PC-3 (cell line): ENCODE measurements at places on chromosomes 12 and 14.

DNA sequence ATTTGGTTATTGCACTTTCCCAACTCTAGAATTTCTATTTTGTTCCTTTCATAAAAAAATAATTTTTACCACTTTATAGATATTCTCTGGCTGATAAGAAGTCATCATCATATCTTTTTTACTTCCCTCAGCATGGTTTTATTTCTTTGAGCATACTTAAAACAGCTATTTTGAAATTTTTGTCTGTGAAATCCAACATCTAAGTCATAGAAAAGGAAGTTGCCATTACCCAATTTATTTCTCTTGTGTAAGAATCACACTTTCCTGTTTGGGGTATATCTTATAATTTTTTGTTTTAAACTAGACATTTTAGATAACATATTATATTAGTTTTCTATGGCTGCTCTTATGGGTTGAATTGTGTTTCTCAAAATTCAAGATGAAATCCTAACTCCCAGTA, 400.2 kb upstream of the OR4E1 start:
- no peak for DNase-seq

DNA sequence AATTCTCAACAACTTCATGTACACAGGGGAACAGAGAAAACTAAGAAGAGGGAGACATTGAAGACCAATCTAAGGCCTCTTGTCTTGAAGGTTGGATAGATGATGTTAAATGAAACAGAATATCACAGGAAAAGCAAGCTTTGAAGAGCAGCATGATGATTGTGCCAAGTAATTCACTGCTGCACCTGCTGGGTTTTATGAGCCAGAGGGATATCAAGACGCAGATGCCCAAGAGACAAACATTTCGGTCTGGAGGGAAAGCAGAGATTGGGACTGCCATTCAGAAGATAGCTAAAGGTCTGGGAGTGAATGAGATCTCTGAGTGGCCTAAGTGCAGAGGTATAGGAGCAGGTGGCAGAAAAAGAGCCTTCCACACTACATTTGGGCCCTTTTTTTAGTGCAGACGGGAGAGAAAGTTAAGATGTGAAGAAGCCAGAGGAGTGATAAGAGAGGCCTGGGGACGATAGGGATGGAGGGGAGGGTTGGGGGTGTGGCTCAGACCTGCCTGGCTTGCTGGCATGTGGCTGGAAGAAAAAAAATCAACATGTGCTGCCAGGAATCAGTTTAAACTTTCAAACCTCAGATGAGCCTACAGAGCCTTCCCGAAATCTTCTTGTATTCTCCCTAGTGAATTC, 200.6 kb downstream of the AEBP2 start:
- DNase-seq = no peak

DNA sequence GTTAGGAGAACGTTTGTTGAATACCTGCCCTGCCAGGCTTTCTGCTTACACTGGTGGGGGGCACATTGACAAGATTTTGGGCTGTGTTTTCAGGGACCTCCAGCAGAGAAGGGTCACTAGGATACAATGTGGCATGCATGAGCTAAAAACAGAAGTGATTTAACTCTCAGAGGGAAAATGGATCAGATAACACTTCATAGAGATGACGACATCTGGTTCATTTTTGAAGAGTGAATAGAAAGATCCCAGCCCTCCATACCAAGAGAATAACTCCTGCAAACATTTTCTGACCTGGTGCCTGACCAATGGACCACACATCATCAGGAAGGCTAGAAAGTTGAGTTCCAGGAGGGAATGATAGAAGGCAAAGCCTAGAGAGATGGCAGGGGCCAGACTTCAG, 33.7 kb downstream of the CKB start:
- no peak for DNase-seq

DNA sequence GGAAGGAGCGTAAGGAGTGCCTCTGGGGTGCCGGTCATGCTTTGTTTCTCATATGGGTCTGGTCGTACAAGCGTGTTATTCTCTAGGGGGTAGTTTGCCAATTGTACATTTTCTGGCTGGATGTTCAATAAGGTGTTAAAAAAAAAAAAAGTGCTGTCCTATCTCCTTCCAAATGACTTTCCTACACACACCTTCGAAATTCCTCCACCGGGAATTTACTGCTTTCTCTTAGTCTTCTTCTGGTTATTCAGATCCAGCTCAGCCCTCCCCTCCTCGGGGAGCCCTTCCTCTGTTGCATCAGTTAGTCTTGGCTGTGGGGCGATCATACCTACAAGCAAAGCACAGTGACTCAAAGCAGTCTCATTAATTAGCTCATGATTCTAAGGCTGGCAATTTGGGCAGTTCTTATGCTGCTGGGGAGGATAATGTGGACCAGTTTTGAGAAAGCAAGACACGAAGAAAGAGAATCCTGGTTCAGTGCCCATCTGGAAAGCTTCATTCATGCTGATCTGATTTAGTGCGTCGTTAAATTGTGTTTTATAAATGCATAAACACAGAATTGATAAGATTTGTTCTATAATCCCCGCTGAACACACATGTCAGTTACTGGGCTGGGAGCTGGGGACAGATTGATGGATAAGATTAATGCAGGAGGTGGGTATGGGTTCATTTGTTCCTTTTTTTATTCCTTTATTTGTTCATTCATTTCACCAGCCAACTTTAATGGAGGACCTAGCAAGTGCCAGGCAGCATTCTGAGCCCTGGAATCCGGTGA, 9.2 kb upstream of the CLMN start:
- no peak for DNase-seq

DNA sequence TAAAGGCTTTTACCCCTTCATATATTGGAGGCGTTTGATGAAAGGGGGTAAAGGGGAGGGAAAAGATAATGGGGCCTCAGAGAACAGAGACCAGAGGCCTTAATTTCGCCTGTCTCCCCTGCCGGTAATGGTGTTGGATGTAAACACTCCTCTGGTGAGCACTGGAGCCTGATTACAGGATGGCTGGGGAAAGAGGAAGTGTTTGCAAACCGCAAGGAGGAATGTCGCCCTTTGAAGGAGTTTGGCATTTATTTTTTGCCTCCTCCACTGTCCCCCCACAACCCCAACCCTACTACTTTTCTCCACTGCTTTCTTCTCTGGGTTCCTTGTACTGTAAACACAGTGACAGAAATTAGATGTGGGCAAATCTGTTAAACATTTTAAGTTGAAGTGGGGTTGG, 211.9 kb upstream of the TBX3 start:
- DNase-seq = no peak

GRCh38 chr14:33938131-33938949, 12.5 kb downstream of the EGLN3 start:
- peak; percentile 80 for DNase-seq
